Tibial artery (tissue), 4 donors: ENCODE measurements at places on chromosomes 1 and 21.

GRCh38 chr1:117654493-117655219 is 48.8 kb downstream of the TENT5C start:
- H3K4me1 ChIP-seq: peaks cover 6% of the 10 kb centered on the region
- H3K4me3 ChIP-seq: no peak overlapping the region

DNA sequence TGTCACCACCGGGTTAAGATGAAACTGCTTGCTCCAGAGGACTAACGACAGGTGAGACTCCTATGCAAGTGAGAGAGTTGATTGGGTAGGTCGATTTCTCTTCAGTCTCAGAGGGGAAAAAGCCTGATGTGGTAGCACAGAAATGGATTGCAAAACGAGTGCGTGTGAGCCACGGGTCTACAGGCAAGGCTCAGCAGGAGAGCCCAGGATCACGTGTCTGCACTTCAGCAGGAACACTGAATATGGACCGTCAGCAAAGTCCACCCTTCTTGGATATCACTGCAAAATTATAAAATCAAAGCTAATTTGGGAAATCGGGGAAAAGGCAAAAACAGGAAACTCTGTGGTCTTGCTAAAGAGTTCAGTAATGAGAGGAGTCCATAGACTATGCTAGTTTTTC is 107.7 kb upstream of the ZNF648 start:
- H3K4me1 ChIP-seq: no peaks in the 10 kb centered on the region
- no peaks in the 10 kb centered on the region for H3K27me3 ChIP-seq
- DNase-seq: peak; percentile 72
- no peak overlapping the region for H3K4me3 ChIP-seq
- H3K27ac ChIP-seq: no peak overlapping the region

- H3K27ac ChIP-seq: no peak overlapping the region
- H3K36me3 ChIP-seq: no peaks in the 10 kb centered on the region
- no peak for DNase-seq
- no peaks in the 10 kb centered on the region for H3K4me1 ChIP-seq
- H3K27me3 ChIP-seq: no peaks in the 10 kb centered on the region
Measured at GRCh38 chr1:176540428-176540827, 77.5 kb downstream of the PAPPA2 start.

- H3K27ac ChIP-seq: no peak overlapping the region
- peaks cover under 1% of the 10 kb centered on the region for H3K4me1 ChIP-seq
- no peaks in the 10 kb centered on the region for H3K36me3 ChIP-seq
- H3K4me3 ChIP-seq: no peak overlapping the region
- no peak for DNase-seq
- H3K27me3 ChIP-seq: peaks cover 90% of the 10 kb centered on the region
Measured at GRCh38 chr1:3714284-3714741, 37.9 kb upstream of the CCDC27 start.

GRCh38 chr21:27076025-27076424 is 109.1 kb upstream of the ADAMTS5 start:
- H3K4me1 ChIP-seq: no peaks in the 10 kb centered on the region
- no peak overlapping the region for H3K4me3 ChIP-seq
- H3K27ac ChIP-seq: no peak overlapping the region
- no peaks in the 10 kb centered on the region for H3K36me3 ChIP-seq

GRCh38 chr1:173889885-173890284 is 21.7 kb downstream of the ZBTB37 start:
- peaks cover 25% of the 10 kb centered on the region for H3K36me3 ChIP-seq
- no peaks in the 10 kb centered on the region for H3K4me1 ChIP-seq
- no peak overlapping the region for H3K27ac ChIP-seq
- no peaks in the 10 kb centered on the region for H3K27me3 ChIP-seq
- H3K4me3 ChIP-seq: no peak overlapping the region
- DNase-seq: no peak

DNA sequence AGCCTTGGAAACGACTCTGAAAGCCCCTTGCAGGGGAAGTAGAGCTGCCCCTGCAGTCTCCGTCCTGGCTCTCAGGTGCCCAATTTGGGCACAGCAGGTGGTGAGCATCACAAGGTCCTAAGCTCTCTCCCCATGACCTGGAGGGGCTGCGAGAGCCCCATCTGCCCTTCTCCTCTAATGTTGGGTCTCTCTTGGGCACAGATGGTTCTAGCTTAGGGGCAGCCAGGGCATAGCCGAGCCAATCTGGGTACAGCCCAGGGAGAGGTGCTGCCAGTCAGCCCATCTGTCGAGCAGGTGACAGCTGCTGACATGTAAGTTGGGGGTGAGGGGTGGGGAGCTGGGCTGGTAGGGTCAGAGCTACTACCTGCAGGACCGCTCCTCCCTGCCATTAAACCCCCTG is 50.7 kb downstream of the SYT2 start:
- H3K27ac ChIP-seq: no peak overlapping the region
- no peaks in the 10 kb centered on the region for H3K4me1 ChIP-seq
- H3K4me3 ChIP-seq: no peak overlapping the region
- no peaks in the 10 kb centered on the region for H3K36me3 ChIP-seq
- no peak for DNase-seq

GRCh38 chr1:210796421-210796820 is 337.5 kb downstream of the KCNH1 start:
- H3K4me1 ChIP-seq: no peaks in the 10 kb centered on the region
- no peaks in the 10 kb centered on the region for H3K27me3 ChIP-seq
- no peak overlapping the region for H3K27ac ChIP-seq
- DNase-seq: no peak
- H3K36me3 ChIP-seq: no peaks in the 10 kb centered on the region
- H3K4me3 ChIP-seq: no peak overlapping the region

DNA sequence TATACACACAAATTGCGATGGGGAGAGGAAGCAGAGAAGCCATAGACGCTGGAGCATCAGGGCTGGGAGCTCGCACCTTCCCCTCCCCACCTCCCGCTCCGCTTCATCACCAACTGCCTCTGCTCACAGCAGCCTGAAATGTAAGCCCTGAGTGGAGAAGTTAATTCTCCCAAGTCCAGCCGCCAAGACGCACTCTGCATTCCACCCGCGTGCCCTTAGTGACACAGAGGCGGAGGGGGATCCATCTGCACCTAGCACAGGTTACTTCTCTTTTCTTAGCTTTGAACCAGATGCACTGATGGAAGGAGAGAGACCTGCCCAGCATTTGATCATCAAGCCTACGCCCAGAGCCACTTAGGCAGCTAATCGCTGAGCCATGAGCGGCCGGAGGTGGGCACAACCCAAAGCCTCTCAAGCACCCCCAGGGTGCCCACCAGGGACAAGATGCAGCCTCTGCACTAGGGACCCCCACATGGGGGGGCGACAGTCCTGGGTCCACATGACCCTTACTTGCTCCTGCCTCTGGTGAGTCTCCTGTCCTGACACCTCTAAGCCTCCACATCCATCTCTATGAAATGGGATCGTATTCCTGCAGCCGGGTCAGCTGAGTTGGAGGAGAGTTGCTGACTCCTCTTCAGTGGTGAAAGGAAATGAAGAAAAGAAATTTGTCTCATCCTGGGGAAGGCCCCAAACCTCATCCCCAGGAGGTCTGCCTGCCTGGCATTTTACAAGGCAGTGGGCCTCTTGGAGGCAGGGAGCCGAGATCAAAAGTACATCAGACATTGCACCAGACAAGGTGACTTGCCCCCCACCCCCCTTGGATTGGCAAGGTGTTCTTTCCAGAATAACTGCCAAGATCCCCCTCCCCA is 316.2 kb downstream of the MATN1 start:
- H3K4me3 ChIP-seq: no peak overlapping the region
- no peaks in the 10 kb centered on the region for H3K27me3 ChIP-seq
- no peaks in the 10 kb centered on the region for H3K36me3 ChIP-seq
- DNase-seq: peak; percentile 50
- no peak overlapping the region for H3K27ac ChIP-seq
- H3K4me1 ChIP-seq: no peaks in the 10 kb centered on the region

DNA sequence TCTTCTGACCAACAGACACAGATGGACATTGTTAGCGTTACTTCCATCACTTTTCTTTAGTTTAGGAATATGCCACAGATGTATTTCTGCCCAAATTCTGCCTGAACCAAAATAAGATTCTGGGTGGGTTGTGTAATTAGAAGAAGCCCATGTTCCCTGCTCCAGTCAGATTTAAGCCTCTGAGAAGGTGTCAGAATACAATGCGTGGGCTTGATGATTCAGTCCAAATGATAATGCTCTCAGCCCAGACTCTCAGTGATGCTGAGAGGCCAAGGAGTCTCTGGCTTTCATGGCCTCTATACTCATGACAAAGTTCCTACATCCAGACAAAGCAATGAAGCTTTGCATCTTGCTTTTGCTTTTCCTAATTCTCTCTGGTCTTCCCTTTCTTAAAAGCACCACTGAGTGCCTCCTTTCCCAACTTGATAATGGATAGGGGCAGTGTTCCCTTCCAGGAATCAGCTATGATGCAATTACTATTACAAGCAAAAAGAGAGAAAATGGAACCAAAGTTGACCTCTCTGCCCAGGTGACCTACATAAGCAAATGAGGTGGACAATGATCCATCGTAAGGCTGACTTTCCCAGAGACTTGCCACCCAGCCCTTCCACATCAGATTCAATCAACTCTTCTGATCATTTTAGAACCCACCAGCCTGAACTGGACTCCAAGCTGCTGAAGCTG is 8.8 kb downstream of the SEC16B start:
- no peak overlapping the region for H3K27ac ChIP-seq
- H3K4me3 ChIP-seq: no peak overlapping the region
- no peaks in the 10 kb centered on the region for H3K27me3 ChIP-seq
- DNase-seq: no peak
- H3K36me3 ChIP-seq: peaks cover 63% of the 10 kb centered on the region

DNA sequence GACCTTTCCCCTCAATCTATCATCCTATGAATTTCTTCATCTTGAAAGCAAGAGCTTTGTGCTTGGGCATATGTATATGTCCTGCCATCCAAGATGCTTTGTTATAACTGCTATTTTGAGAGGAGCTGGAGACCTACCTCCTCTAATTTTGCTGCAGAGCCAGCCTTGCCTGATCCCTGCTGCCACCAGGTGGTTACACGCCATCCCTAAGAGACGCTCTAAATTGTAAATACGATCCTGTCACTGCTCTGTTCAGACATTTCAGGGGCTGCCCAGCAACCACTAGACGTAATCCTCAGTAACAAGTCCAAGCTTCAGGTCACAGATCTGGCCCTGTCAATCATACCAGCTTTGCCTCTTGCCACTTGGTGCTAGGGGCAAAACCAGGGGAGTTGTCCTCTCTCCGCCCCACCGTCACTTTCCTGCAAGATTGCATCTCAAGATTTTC is 32.9 kb downstream of the GPA33 start:
- no peaks in the 10 kb centered on the region for H3K36me3 ChIP-seq
- no peaks in the 10 kb centered on the region for H3K27me3 ChIP-seq
- no peak for DNase-seq

- no peaks in the 10 kb centered on the region for H3K4me1 ChIP-seq
- H3K27ac ChIP-seq: no peak within 1 kb of the TSS
- H3K27me3 ChIP-seq: no peaks in the 10 kb centered on the region
- H3K4me3 ChIP-seq: no peak within 1 kb of the TSS
Measured at GRCh38 chr21:44666401-44667320, at the start of gene KRTAP12-2. TSS of gene KRTAP12-2 (minus strand) at chr21:44666927. CDS start at chr21:44666886, 41 bp downstream.

- H3K4me1 ChIP-seq: no peaks in the 10 kb centered on the region
- H3K4me3 ChIP-seq: no peak overlapping the region
- DNase-seq: no peak
- no peaks in the 10 kb centered on the region for H3K36me3 ChIP-seq
- no peak overlapping the region for H3K27ac ChIP-seq
- H3K27me3 ChIP-seq: no peaks in the 10 kb centered on the region
Measured at GRCh38 chr1:209241487-209241886, 342.0 kb upstream of the CAMK1G start.

- no peak overlapping the region for H3K4me3 ChIP-seq
- no peaks in the 10 kb centered on the region for H3K27me3 ChIP-seq
- H3K36me3 ChIP-seq: no peaks in the 10 kb centered on the region
- DNase-seq: no peak
Measured at GRCh38 chr1:214165850-214166374, 115.0 kb upstream of the SMYD2 start.

- DNase-seq: no peak
- H3K27ac ChIP-seq: no peak overlapping the region
- H3K36me3 ChIP-seq: peaks cover 77% of the 10 kb centered on the region
Measured at GRCh38 chr1:168246506-168246905, 20.7 kb downstream of the SFT2D2 start.

GRCh38 chr1:235953801-235954200 is 87.1 kb upstream of the LYST start:
- no peaks in the 10 kb centered on the region for H3K36me3 ChIP-seq
- H3K4me3 ChIP-seq: no peak overlapping the region
- H3K27me3 ChIP-seq: no peaks in the 10 kb centered on the region
- DNase-seq: no peak
- no peak overlapping the region for H3K27ac ChIP-seq

GRCh38 chr21:44800971-44801467 is 601 bp downstream of the UBE2G2 start:
- H3K27me3 ChIP-seq: no peaks in the 10 kb centered on the region
- H3K36me3 ChIP-seq: peaks cover 11% of the 10 kb centered on the region
- H3K4me1 ChIP-seq: peaks cover 21% of the 10 kb centered on the region
- peak overlapping the region; percentile 77 for H3K27ac ChIP-seq
- DNase-seq: no peak

DNA sequence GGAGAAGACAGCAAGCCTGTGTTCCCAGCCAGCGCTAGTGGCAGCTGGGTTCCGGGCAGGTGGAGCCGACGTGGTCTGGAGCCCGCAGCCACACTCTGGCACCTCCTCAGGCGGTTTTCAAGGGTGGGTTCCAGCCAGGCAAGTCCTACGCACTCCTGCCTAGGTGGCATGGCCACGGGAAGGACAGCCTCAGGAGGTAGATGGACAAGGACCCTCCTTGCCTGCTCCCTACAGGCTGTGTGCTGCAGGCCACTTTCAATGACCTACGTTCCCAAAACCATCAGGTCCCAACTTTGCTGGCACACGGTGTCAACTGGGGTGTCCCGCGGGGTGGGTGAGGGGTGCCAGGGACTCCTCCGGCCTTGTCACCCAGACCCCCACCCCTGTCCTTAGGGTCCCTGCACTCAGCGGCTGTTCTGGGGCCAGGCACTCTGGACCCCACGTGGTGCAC is 6.7 kb upstream of the PTGER3 start:
- no peaks in the 10 kb centered on the region for H3K4me1 ChIP-seq
- H3K27ac ChIP-seq: no peak overlapping the region
- DNase-seq: no peak

DNA sequence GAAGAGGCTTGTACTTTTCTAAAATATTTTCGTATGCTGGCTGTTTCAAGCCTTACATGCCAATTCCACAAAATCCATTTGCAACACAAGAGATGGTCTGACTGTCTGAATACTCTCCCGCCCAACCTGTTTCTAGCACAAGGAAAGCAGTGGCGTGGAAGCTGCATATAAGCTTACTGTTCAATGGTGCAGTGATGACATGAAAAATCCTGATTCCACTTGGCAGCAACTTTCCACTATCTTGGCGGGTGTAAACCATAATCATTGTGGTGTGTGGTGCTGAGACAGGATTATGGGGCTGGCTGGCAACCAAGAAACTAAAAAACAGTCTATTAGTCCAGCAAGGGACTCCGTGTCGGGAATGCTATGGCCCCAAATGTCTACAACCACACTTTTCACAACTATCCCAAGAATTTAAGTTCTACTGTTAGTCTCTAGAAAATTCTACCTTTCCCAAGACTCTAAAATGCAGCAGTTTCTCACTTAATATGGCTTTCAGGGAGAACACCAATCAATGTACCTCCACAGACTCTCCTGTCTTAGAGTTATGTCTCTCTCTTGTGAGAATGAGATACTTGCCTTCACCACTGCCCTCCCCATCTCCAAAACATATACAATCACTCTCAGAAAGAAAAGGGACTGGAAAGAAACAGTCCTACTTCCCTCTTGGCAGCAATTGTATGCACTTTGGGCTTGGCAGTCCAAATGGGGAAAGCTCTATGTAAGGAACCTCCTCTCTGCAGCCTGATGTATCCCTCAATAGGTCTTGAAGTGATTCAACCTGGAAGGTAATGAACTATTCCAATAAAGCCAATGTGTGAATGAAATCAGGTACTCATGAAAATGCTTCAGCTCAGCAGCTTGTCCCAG is 9.5 kb downstream of the COLGALT2 start:
- H3K27ac ChIP-seq: no peak overlapping the region
- no peaks in the 10 kb centered on the region for H3K36me3 ChIP-seq
- no peaks in the 10 kb centered on the region for H3K27me3 ChIP-seq
- DNase-seq: no peak
- no peak overlapping the region for H3K4me3 ChIP-seq
- no peaks in the 10 kb centered on the region for H3K4me1 ChIP-seq
